ENCODE measurements at places on chromosomes 3 and 15.
A peak's percentile ranks its signal among the peaks of the same experiment; 100 is the strongest.

GRCh38 chr3:13972679-13973379 is 93.0 kb upstream of the WNT7A start:
- no peak for DNase-seq

DNA sequence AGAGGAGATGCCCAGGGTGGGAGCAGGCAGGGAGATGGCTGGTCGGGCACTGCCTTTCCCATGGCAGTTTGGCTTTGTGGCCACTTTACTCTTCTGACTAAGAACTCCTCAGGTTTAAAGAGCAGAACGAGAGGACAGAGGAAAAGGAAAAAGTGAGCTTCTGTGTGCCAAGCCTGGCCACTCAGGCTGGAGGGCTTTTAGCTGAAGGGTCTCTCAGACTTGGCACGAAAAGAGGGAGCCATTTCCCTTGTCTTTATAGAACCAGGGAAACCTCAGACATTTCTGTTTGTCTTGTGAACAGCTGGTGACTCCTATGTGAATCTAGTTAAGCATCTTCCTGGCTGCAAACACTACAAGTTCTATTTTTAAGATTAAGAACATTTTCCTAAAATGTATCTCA is 23.3 kb upstream of the PSMD6 start:
- no peak for DNase-seq

- no peak for DNase-seq
Observed at GRCh38 chr3:177448987-177449359, 251.7 kb upstream of the TBL1XR1 start.

- peak; percentile 61 for DNase-seq
Observed at GRCh38 chr3:186053954-186054791, 54.7 kb downstream of the ETV5 start.

DNA sequence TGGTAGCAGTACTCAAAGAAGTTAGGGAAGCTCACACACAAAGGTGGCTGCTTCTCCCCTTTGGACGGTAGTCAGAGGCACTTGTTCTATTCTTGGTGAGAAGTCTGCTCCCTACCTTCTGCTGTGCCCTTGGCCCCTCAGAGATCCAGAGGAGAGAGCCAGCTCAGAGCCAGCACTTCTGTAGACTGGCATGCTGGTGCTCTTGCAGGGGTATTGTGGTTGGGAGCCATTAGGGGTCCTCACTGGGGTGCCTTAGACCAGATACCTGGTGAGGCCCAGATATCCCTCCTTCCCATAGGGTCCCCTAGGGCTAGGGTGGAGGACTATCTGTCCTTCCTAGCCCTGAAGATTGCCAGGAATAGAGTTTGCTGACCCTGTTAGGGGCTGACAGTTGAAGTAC is 140.6 kb downstream of the EEFSEC start:
- DNase-seq = no peak

GRCh38 chr3:5122741-5123706 is 932 bp downstream of the ARL8B start:
- peak; percentile 78 for DNase-seq

GRCh38 chr3:46393554-46394434 is 13.1 kb downstream of the CCR5AS start:
- DNase-seq = no peak

- no peak for DNase-seq
Observed at GRCh38 chr3:60228823-60229222, 1022.4 kb downstream of the FHIT start.

DNA sequence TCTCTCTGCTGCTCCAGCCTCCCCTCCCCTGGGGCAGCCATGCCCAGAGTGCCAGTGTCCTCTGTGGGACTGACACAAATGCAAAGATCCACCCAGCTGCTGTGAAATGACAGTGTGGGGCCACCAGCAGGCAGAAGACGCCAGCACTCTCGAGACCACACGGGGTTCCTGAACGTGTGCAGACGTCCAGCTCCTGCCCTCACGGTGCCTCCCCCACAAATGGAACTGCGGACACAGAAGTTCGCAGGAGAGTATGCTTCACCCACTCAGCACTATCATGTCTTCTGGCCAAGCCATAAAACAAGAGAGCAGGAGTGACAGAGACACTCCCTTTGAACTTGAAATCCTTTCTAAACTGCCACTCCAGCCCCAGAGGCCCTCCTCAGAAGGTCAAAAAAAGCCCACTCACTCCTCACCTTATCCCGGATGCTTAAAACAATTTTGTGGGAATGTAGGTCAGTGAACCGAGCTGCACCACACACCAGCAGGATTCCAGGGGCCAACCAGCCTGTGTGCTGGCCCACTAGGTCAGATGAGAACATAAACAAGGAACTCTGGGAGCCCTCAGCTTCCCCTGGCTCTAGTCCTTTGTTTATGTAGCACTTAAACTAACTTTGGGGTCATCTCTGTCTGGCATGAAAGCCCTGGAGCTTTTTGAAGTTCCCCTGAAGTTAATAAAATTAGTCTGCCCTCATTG is 112.6 kb downstream of the DNAJB8 start:
- peak; percentile 68 for DNase-seq

DNA sequence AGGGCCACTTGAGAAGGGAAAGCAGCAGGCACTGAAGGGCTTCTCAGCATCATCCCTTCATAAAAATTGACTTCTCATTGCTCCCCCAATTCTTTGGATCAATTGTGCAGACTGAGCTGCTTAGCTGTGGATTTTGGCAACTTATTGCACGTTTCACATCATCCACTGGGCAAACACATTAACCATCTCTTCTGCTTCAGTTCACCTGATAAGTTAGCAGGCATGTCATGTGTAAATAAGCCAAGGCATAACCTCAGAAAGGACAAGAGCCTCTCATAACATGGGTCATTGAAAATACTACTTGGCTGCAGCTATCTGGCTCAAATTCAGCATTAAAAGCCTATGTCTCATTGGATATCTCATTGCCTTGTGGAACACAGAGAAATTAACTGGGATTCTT is 366.5 kb downstream of the LRRC3B start:
- DNase-seq = peak; percentile 73

DNA sequence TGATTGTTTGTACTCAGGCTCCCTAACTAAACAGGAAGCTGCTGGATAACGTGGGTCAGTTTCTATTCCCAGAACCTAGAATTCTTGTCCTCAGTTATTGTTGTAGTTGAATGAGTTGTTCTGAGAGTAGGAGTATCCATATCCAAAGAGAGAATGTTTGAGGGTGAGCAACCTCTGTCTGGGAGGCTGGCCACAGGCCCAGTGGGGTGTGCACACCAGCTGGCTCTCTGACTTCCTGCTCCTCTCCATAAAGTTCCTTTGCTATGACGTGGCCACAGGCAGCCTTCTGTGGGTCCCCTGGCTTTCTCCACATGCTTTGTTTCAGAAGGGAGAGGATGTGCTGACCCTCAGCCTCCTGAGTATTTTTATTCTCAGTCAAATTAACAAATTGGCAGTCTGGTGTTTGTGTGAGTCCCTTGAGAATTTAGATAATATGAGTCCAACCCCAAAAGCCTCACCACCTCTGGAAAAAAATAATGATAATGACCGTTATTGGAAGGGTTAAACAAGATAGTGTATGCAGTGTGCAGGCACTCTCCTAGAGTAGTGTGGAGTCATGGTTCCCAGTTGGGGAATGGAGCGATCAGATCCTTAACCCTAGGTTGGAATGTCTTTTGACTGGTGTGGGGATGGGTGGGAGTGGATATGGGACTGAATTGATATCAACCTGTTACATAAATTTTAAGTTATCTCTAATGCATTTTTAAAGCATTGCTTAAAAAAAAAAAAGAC is 47.6 kb upstream of the MED12L start:
- DNase-seq = no peak

Data from eye (tissue), 1 donor.